ENCODE measurements at places on chromosomes 11 and 22. TPM values are rescaled to one million over a fixed set of nuclear protein-coding genes. Genes with fewer than 3 reads are reported as not detected.
A peak's percentile ranks its signal among the peaks of the same experiment; 100 is the strongest.

OR4D11 gene
- not detected for total RNA-seq

DNA sequence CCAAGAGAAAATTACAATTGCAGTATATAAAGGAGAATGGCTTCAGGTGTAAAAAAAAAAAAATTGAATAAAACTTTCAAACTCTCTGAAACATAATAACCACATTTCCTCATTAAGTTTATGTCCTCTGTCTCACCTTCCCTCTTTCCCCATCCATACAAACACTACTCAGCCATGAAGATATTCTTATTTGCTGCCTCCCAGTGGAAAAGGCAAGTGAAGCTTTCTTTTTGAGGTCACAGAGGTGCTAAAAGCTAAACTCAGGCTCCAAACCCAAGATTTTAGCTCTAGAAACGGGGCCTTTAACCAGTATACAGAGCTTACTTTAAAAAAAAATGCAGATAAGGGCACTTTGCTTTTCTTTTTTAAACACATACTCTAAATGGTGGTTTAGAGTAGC is 1568.5 kb downstream of the FAM181B start:
- no peak for DNase-seq
- H3K27me3 ChIP-seq: no peaks in the 10 kb centered on the region
- no peaks in the 10 kb centered on the region for H3K4me1 ChIP-seq
- H3K36me3 ChIP-seq: no peaks in the 10 kb centered on the region
- no peak overlapping the region for H3K4me3 ChIP-seq
- H3K27ac ChIP-seq: no peak overlapping the region

MYBPC3 gene
- not detected for total RNA-seq

DNA sequence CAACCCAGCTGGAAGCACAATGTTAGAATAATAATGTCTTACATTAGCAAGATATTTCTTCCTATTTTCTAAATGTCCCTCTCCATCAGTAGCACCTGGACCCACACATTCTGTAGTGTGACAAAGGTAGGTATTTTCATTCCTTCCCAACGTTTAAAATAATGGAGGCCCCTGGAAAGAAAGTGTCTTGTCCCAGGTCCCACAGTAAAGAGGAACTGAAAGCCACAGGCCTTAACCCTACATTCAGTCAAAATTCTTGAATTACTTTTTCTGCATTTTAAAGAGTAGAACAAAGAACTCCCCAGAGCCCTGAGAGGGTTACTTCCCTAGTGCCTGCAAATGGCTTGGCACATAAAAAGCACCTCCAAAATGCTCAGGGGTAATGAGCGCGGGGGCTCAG is 26.3 kb downstream of the OPCML start:
- no peak for DNase-seq
- no peaks in the 10 kb centered on the region for H3K27me3 ChIP-seq
- H3K36me3 ChIP-seq: no peaks in the 10 kb centered on the region

GRCh38 chr11:414318-414857 is 411 bp downstream of the SIGIRR start:
- no peaks in the 10 kb centered on the region for H3K27me3 ChIP-seq
- peak overlapping the region; percentile 74 for H3K27ac ChIP-seq
- peak overlapping the region; percentile 85 for H3K4me3 ChIP-seq
- H3K4me1 ChIP-seq: peaks cover 32% of the 10 kb centered on the region

DNA sequence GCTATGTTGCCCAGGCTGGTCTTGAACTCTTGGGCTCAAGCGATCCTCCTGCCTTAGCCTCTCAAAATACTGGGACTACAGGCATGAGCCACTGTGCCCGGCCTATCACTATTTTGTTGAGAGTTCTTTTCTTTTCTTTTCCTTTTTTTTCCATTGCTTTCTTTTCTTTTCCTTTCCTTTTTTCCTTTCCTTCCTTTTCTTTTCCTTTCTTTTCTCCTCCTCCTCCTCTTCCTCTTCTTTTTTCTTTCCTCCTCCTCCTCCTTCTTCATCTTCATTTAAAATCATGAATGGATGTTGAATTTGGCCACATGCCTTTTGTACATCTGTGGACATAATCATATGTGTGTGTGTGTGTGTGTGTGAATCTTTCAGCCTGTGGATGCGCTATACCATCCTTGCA is 25.7 kb upstream of the PRAME start:
- no peak overlapping the region for H3K27ac ChIP-seq
- no peaks in the 10 kb centered on the region for H3K4me1 ChIP-seq
- no peaks in the 10 kb centered on the region for H3K36me3 ChIP-seq
- no peak for DNase-seq
- H3K4me3 ChIP-seq: no peak overlapping the region

DUSP8 gene
- total RNA-seq: 2.8 TPM

GRCh38 chr11:65102142-65103095 is 6.4 kb downstream of the VPS51 start:
- H3K4me1 ChIP-seq: peaks cover 14% of the 10 kb centered on the region
- H3K4me3 ChIP-seq: no peak overlapping the region
- no peak for DNase-seq
- no peaks in the 10 kb centered on the region for H3K27me3 ChIP-seq

RAB3IL1 gene
- total RNA-seq: 0.09 TPM

GRCh38 chr22:26542831-26543230 is 30.6 kb upstream of the TFIP11 start:
- no peak overlapping the region for H3K4me3 ChIP-seq
- H3K27me3 ChIP-seq: no peaks in the 10 kb centered on the region
- H3K27ac ChIP-seq: no peak overlapping the region
- H3K4me1 ChIP-seq: peaks cover 16% of the 10 kb centered on the region
- no peak for DNase-seq

GRK3 gene
- 8.6 TPM for total RNA-seq

- no peak for DNase-seq
- H3K36me3 ChIP-seq: no peaks in the 10 kb centered on the region
- peak overlapping the region; percentile 58 for H3K4me3 ChIP-seq
- H3K4me1 ChIP-seq: peaks cover 60% of the 10 kb centered on the region
Measured at GRCh38 chr11:330307-330693, 9.6 kb upstream of the IFITM3 start.

- no peak overlapping the region for H3K4me3 ChIP-seq
- no peaks in the 10 kb centered on the region for H3K36me3 ChIP-seq
- peaks cover 11% of the 10 kb centered on the region for H3K27me3 ChIP-seq
Measured at GRCh38 chr22:32574958-32575910, 100.6 kb downstream of the FBXO7 start.

GRCh38 chr11:10038521-10039302 is 255.3 kb downstream of the SBF2 start:
- H3K36me3 ChIP-seq: peaks cover 16% of the 10 kb centered on the region
- no peak overlapping the region for H3K27ac ChIP-seq
- no peak overlapping the region for H3K4me3 ChIP-seq
- H3K27me3 ChIP-seq: no peaks in the 10 kb centered on the region
- DNase-seq: no peak
- no peaks in the 10 kb centered on the region for H3K4me1 ChIP-seq

SCN4B gene
- 0.27 TPM for total RNA-seq

- H3K4me3 ChIP-seq: no peak overlapping the region
- no peaks in the 10 kb centered on the region for H3K4me1 ChIP-seq
- H3K36me3 ChIP-seq: no peaks in the 10 kb centered on the region
- no peak overlapping the region for H3K27ac ChIP-seq
- peaks cover 14% of the 10 kb centered on the region for H3K27me3 ChIP-seq
Measured at GRCh38 chr11:124583781-124584180, 14.0 kb downstream of the OR8A1 start.

- peak; percentile 70 for DNase-seq
- peak overlapping the region; percentile 72 for H3K27ac ChIP-seq
- peak overlapping the region; percentile 5 for H3K4me3 ChIP-seq
- H3K4me1 ChIP-seq: peaks cover 68% of the 10 kb centered on the region
Measured at GRCh38 chr22:19109198-19110063, 12.8 kb downstream of the DGCR2 start.

DNA sequence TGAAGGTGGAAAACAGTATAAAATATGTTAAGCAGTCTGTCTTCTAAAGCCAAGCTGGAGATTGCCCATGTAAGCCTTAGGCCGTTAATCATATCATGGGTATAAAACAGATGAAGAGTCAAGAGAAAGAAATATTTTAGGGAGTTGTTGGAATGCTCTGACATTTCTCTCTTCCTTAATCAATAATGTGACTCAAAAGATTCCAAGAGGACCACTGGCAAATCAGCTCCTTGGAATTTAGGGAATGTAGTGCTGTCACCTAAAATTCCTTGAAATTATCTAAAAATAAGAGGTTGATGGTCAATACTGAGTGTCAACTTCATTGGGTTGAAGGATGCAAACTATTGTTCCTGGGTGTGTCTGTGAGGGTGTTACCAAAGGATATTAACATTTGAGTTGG is 525.9 kb downstream of the KCNA4 start:
- no peak overlapping the region for H3K4me3 ChIP-seq
- H3K4me1 ChIP-seq: no peaks in the 10 kb centered on the region
- H3K27ac ChIP-seq: no peak overlapping the region

DNA sequence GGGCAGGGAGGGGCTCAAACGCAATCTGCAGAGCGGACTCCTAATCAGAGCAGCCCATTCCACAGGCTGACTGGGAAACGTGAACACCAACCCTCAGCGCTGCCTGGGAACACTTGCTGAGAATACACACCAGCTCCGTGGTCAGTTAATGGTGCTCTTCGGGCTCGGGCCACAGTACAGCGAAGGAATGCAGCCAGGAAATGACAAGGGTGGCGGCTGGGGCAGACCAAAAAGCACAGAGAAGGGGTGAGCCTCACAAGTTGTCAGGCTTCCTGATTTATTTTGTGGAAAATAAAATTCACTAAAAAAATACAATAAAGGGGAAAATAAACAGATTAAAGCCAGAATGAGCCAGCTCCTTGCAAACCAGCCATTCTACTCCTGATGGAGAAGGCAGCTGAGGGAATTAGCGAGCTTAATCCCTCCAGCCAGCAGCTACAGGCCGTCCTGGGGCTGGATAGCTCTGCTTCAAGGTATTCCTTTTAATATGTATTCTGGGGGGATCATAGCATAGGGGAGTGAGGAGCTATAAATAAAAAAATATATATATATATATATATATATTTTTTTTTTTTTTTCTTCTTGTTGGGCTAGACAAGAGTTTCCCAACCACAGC is 165.5 kb upstream of the NTM start:
- H3K27ac ChIP-seq: no peak overlapping the region
- H3K4me1 ChIP-seq: no peaks in the 10 kb centered on the region
- no peaks in the 10 kb centered on the region for H3K36me3 ChIP-seq

GRCh38 chr22:46777609-46777970 is 15.1 kb downstream of the TBC1D22A start:
- peak overlapping the region; percentile 67 for H3K4me3 ChIP-seq
- no peaks in the 10 kb centered on the region for H3K27me3 ChIP-seq
- peaks cover 60% of the 10 kb centered on the region for H3K4me1 ChIP-seq
- peak; percentile 81 for DNase-seq

JAML gene
- 168 TPM for total RNA-seq

- no peaks in the 10 kb centered on the region for H3K27me3 ChIP-seq
- DNase-seq: no peak
- H3K36me3 ChIP-seq: peaks cover 4% of the 10 kb centered on the region
- peaks cover 34% of the 10 kb centered on the region for H3K4me1 ChIP-seq
Measured at GRCh38 chr22:42076764-42077485, 2.6 kb upstream of the SMDT1 start.

BCO2 gene
- total RNA-seq: 0.63 TPM

MYRF gene
- total RNA-seq: 0.25 TPM

GRCh38 chr11:101817581-101817980 is 97.2 kb upstream of the CEP126 start:
- DNase-seq: no peak
- no peaks in the 10 kb centered on the region for H3K27me3 ChIP-seq
- no peak overlapping the region for H3K27ac ChIP-seq
- no peaks in the 10 kb centered on the region for H3K4me1 ChIP-seq

LARGE2 gene
- total RNA-seq: 1.1 TPM

PNPLA3 gene
- total RNA-seq: 0.55 TPM

GRCh38 chr11:131809203-131809918 is 438.9 kb downstream of the NTM start:
- no peak overlapping the region for H3K27ac ChIP-seq
- DNase-seq: no peak
- no peak overlapping the region for H3K4me3 ChIP-seq
- no peaks in the 10 kb centered on the region for H3K4me1 ChIP-seq
- peaks cover 2% of the 10 kb centered on the region for H3K27me3 ChIP-seq

PHLDB1 gene
- 2.7 TPM for total RNA-seq

- H3K36me3 ChIP-seq: peaks cover 14% of the 10 kb centered on the region
- H3K4me3 ChIP-seq: no peak overlapping the region
- no peaks in the 10 kb centered on the region for H3K27me3 ChIP-seq
- no peak overlapping the region for H3K27ac ChIP-seq
- H3K4me1 ChIP-seq: peaks cover 18% of the 10 kb centered on the region
- DNase-seq: peak; percentile 73
Measured at GRCh38 chr11:85941380-85941973, 86.3 kb downstream of the CCDC83 start.

KDM4D gene
- total RNA-seq: 1.5 TPM

DNA sequence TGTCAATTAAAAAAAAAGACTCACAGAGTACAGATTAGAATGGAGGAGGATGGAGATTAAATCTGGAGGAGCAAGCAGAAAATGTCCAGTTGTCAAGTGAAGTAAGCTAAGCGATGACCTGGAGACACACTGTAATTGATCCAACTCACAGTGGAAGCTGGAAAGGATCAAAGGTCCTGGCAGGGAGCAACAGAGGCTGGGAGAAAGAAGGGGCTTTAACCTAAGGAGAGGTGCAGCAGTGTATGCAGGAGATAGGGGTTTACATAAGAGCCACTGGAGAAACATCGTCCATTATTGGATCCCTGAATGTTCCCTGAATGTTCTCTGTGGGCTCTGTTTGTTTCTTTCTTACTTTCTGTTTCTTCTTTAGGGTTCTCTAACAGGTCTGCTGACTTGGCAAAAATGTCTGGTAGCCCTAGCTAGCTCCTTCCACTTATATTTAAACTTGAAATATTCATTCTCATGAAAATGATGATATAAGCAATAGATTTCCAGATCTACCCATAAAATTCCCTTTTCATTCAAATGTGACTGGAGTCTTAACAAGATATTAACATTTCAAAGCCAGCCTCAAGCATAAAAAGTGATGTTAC is 30.1 kb upstream of the CAT start:
- H3K27ac ChIP-seq: no peak overlapping the region
- H3K36me3 ChIP-seq: peaks cover 2% of the 10 kb centered on the region
- H3K27me3 ChIP-seq: peaks cover 17% of the 10 kb centered on the region
- peaks cover 17% of the 10 kb centered on the region for H3K4me1 ChIP-seq
- no peak for DNase-seq

TMEM134 gene
- 74.7 TPM for total RNA-seq

- no peak overlapping the region for H3K4me3 ChIP-seq
- H3K27me3 ChIP-seq: no peaks in the 10 kb centered on the region
- no peaks in the 10 kb centered on the region for H3K36me3 ChIP-seq
Measured at GRCh38 chr11:2259466-2259830, 10.9 kb downstream of the ASCL2 start.
